Activated CD8-positive, alpha-beta memory T cell treated with anti-CD3 and anti-CD28 coated beads for 36 hours (primary cell): ENCODE measurements at places on chromosomes 5 and 9. TPM values are rescaled to one million over a fixed set of nuclear protein-coding genes. Genes with fewer than 3 reads are reported as not detected.

CETN3 gene
- 48.6 TPM for total RNA-seq

ANKRD34B gene
- total RNA-seq, result not detected

CENPP gene
- total RNA-seq, result 23.8 TPM

SLC34A3 gene
- total RNA-seq, result not detected

PROB1 gene
- total RNA-seq, result 8.2 TPM

NME5 gene
- total RNA-seq, result not detected

ENC1 gene
- total RNA-seq, result 0.75 TPM

AGXT2 gene
- not detected for total RNA-seq

NR5A1 gene
- total RNA-seq, result not detected

CATSPER3 gene
- total RNA-seq, result 0.17 TPM

CNTFR gene
- total RNA-seq, result not detected

CDH6 gene
- not detected for total RNA-seq

OLFM1 gene
- total RNA-seq, result not detected

LECT2 gene
- total RNA-seq, result not detected

SLC6A19 gene
- not detected for total RNA-seq

TMEM215 gene
- total RNA-seq, result not detected

ADCY2 gene
- total RNA-seq, result not detected

ADAMTS13 gene
- total RNA-seq, result 1.4 TPM

SPINK1 gene
- total RNA-seq, result not detected

PCDHA2 gene
- total RNA-seq, result not detected

DPYSL3 gene
- total RNA-seq, result 0.34 TPM

CACNA1B gene
- total RNA-seq, result not detected

LURAP1L gene
- not detected for total RNA-seq

ABO gene
- total RNA-seq, result not detected

GDA gene
- total RNA-seq, result not detected

S1PR3 gene
- 0.67 TPM for total RNA-seq

LRRC70 gene
- 0.23 TPM for total RNA-seq

AHRR gene
- total RNA-seq, result 20.1 TPM

NIPSNAP3A gene
- total RNA-seq, result 10.4 TPM

SPAAR gene
- not detected for total RNA-seq

TMC1 gene
- total RNA-seq, result not detected

FANCG gene
- 107 TPM for total RNA-seq

PCDHA12 gene
- total RNA-seq, result not detected

CER1 gene
- total RNA-seq, result not detected

PAIP1 gene
- total RNA-seq, result 56.2 TPM

RFESD gene
- total RNA-seq, result 6.5 TPM

ST8SIA4 gene
- total RNA-seq, result 46.0 TPM

SPAG8 gene
- total RNA-seq, result 1.2 TPM

LCN9 gene
- not detected for total RNA-seq

UGT3A1 gene
- not detected for total RNA-seq

SLC6A3 gene
- 0.08 TPM for total RNA-seq
